Activated T-cell treated with anti-CD3 and anti-CD28 coated beads, Interleukin-2, amount 50 U/mL, for 48 hours (primary cell): ENCODE measurements at places on chromosomes 5 and 9.

DNA sequence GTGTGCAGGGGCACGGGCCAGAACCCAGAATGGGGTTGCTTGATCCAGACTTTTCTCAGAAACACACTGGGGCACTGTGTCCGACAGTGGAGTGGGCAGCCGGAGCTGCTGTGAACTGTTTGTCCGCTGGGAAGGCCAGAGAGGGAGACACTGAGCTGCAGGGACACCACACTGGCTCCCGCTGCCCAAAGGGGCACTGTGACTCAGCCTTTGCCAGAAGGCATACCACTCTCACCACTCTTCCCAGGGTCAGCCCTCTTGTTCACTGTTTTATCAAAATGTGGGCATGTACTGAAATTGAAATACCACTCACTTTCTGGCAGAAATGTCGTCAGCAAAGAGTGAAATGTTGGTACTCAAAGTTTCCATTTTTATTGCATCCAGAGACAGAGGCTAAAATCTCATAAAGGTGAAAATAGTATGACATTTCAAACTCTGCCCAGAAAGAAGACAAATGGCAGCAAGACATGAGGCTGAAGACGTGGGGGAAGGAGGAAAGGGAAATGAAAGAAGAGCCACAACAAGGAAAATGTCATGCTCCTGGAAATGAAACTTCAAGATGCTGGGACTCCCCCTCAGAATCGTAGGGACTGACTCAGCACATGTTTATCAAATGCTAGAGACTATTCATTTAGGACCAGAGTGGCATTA is 4.5 kb upstream of the IL7R start:
- DNase-seq, result peak; percentile 75

- DNase-seq, result no peak
These were observed 654.0 kb upstream of the ACO1 start for GRCh38 chr9:31730398-31730797.

DNA sequence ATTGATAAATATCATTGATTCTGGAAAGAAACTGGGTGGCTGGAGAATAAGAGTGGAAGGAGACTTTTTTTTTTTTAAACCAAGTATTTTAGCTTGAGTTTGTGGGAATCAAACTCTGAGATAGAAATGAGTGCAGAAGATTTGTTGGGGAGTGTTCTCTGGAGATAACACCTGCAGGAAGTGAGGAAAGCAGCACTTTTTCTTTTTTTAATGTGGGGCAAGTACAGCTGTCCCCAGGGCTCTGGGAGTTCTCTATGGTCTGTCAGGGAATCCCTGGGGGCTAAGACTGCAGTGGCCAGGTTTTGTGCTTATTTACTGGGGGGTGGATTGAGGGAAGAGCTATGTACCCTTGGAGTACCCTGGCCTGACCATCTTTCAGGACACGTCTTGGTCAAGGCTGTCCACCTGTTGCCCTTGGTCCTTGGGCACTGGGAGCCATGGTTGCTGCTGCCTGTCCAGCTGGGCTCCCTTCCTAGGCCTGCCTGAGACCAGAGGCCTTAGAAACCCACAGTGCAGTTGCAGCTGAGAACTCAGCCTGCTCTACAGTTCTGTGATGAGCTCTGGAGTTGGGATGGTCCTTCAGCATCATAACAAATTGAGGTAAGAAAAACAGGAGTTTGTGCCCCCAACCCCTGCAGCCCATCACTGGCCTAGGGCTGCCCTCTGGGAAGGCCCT is 85.8 kb downstream of the PHAX start:
- no peak for DNase-seq

DNA sequence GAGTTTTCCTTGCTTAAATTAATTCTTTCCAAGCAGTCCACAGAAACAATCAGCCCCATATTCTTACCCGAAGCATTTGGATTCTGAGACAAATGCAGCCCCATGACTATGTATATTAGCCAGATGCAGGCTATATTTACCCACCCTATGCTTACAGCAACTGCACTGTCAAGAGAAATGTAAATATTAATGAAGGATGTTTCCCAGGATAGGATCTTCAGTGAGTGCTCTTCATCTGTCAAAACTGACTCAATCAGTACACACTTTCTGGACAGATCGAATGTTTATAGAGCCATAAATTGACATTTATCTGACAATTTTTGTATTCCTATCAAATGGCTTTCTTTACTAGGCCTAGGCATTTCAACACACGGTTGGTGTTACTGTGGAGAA is 725.3 kb upstream of the SEMA6A start:
- no peak for DNase-seq

- no peak for DNase-seq
These were observed 17.0 kb downstream of the COL23A1 start for GRCh38 chr5:178573216-178573615.

GRCh38 chr5:133249593-133249992 is 197.8 kb downstream of the HSPA4 start:
- no peak for DNase-seq

GRCh38 chr9:33202018-33202417 is 34.9 kb upstream of the B4GALT1 start:
- DNase-seq, result no peak

DNA sequence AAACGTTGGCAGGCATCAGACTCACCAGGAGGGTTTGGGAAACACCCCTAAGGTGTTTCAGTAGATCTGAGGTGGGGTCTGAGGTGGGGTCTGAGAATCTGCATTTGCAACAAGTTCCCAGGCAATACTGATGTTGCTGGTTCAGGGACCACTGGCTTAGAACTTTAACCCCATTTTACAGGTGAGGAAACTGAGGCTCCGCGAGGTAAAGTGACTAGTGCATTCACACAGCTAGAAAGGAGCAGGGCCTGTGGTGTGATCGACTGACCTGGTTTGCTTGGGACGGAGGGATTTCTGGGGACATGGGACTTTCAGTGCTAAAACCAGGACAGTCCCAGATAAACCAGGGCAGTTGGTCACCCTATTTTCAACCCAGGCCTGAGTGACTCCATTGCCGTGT is 81.4 kb upstream of the ZNF618 start:
- no peak for DNase-seq

DNA sequence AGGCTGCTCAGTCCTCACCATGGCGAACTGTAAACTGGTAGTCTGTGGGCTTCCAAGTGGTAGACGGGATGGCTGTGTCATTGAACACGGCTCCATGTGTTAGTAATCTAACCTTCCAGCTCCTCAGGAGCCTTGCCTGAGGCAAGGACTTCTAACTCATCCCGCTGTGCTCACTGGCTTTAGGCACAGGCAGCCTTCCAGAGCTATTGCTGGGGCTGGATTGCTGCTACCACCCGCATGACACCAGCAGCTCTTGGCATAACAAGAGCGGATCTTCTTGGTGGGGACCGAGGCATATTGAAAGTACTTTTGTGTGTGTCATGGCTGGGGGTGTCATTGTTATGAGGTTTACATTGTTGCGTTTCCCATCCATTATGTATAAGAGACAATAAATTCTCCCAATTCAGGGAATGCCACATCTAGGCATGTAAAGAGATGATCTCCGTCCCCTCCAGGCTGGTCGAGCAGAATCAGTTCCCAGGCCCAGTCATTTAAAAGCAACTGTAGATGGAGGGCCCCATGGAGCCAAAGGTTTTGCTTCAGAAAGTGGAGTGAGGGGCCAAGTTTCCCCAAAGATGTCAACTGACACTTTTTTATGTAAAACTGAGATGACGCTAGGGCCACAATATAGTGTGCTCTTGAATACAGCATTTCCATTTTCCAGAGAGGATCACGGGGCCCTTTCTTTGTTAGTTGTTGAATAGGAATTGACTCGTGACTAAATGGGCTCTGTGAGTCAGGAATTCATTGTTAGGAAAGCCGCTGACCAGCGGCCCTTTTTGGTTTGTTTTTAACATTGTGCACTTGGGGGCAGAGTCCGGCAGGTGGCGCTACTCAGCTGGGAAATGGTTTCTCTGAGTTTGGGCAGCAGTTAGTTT is 759.5 kb downstream of the TAF11L14 start:
- peak; percentile 60 for DNase-seq

DNA sequence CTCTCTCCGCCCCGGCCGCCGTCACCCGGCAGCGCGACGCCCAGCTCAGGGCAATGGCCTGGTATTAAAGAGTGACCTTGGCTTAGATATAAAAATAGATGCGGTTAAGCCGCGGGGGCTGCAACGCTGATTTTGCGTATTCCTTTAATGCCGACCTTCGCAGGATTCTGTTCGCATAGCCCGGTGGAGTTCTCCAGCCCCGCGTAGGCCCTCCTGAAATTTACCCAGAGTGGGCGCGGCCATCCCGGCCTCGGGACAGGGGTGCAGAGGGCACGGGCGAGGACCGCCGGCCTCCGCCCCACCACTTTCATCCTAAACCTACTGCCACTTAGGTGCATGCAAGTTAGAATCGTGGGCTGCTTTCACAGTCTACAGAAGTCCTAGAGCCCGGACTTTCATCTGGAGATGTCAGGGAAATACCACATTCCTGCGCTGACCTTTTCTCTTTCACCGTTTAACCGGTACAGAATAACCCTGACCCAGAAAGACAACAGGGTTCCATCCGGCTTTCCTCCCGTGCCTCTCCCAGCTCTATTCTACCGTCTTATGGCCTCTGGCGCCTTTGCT is 492 bp upstream of the FAM169A start:
- DNase-seq, result no peak

DNA sequence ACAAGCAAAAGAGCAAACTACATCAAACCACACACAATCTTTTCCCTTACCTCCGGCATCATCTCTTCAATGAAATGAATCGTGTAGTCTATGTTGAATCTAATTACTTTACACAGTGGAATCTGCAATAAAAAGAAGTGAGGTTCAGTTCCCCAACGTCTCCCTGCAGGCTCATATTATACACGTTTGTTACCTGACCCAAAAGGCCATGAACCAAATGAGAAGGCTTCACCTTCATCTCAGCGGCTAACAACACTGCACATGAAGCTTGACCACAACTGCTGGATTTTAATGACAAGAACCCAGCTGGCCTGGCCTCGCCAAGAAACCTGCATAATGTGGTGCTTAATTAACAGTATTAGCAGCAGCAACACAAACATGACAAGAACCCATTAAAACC is 45.5 kb downstream of the DROSHA start:
- DNase-seq, result no peak

DNA sequence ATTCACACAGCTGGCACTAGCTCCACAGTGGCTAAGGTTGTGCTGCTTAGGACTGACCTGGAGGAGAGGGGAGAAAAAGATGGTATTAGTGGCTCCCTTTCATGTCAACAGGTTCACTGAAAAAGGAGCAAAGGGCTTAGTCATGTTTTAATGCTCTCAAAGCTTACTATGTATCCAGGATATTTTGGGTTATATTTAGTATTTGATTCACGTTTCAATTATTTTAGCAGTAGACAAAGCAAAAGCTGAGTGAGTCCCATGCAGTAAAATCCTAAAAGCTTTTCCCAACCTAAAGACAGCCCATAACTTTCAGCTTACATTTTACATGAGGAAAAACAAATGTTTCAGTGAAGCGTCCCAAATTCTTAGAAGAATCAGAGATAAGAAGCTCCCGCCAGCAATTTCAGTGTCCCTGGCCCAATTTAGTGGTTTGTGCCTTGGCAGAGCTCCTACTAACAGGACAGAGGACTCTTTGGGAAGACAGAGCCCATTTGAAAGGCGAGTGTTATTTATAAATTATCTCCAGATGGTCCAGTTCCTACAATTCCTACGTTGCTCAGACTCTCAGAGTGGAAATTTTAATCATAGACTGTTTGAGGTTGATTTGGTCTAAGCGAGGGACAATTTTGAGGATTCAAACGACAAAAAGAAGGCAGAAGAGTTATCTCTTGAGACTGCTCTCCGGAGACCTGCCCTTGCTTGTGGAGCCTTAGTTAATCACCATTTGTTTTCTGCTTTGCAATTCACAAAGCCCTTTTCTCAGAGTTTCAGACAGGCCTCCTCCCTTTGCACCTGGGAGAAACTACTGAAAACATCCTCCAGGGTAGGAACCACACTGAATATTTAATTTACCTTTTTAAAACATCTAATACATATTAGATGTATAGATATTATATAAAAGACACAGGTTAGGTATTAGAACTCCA is 225.0 kb upstream of the ANKRD55 start:
- no peak for DNase-seq

DNA sequence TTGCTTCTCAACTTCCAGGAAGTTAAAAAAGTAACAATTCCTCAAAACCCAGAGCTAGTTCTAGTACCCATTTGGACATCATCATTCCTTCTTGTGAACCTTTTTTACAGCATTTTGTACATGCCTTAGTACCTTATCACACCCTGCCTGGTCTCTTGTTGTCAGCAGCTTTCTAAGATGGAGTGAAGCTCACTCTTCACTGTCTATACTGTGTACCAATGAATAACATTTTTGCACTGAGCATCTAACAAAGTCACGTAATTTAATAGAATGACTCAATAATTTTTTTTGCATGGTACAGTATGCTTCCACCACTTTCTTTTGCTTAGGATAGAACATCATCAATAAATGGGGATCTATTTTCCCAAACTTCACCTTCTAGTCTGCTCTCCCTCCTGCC is 29.8 kb downstream of the ALDH1A1 start:
- no peak for DNase-seq

- DNase-seq, result peak; percentile 85
These were observed 2.2 kb downstream of the TNIP1 start for GRCh38 chr5:151078490-151079262.

GRCh38 chr9:12643686-12644085 is 49.5 kb upstream of the TYRP1 start:
- no peak for DNase-seq

GRCh38 chr9:106074006-106074405 is 379.7 kb downstream of the TMEM38B start:
- DNase-seq, result no peak

DNA sequence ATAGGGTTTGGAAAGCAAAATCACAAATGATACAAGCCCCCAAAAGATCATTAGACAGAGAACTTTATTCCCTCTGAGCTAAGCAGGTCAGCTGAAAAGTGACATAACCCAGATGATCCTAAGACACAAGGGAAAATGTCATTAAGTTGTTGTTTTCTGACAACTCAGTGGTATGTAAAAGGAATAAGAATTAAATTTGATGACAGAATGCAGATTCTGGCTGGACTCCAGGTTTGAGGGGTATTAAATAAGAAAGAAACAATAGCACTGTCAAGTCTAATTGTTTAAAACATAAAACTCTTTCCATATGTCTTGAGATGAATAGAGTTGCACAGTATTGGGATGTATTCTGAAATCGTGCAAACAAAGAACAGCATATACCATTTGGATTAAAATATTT is 429.9 kb downstream of the CAAP1 start:
- DNase-seq, result no peak

DNA sequence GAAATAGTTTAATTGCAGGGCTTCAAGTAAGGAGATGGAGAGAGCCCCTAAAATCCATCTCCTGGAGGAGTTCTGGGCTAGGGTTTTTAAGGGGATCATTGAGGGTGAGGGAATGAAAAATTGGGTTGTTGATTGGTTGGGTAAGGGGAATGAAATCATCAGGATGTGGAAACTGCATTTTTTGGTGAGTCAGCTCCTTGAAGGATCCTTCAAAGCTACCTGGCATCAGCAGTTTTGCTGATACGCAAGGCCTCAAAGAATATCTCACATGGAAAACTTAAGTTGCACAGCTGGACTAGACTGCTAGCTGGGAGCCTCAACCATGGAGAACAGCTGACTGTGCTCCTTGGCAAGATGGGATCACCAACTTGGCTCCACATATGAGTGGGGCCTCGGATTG is 136.7 kb downstream of the FGF10 start:
- no peak for DNase-seq
